AG20443 (cell line): ENCODE measurements at places on chromosomes 4 and X.

DNA sequence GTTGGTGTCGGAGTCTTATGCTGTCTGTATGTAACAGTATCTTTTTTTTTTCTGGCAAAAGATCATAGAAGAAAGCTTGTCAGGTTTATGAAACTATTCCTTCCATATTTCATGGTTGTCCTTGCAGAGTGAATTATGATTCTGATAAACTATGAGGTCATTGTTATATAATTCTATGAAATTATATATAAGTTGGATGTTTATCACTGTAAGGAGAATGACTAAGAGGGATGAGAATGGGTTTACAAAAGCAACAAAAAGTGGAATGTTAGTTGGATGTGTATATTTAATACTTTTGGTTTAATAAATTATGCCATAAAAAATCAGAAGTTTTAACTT lies 43.1 kb downstream of the RAPGEF2 start:
- no peak for DNase-seq

- peak; percentile 94 for DNase-seq
Measured at GRCh38 chr4:6688879-6689505, 4.7 kb upstream of the S100P start.

- DNase-seq = peak; percentile 79
Measured at GRCh38 chr4:41692717-41693345, 55.7 kb downstream of the PHOX2B start.

DNA sequence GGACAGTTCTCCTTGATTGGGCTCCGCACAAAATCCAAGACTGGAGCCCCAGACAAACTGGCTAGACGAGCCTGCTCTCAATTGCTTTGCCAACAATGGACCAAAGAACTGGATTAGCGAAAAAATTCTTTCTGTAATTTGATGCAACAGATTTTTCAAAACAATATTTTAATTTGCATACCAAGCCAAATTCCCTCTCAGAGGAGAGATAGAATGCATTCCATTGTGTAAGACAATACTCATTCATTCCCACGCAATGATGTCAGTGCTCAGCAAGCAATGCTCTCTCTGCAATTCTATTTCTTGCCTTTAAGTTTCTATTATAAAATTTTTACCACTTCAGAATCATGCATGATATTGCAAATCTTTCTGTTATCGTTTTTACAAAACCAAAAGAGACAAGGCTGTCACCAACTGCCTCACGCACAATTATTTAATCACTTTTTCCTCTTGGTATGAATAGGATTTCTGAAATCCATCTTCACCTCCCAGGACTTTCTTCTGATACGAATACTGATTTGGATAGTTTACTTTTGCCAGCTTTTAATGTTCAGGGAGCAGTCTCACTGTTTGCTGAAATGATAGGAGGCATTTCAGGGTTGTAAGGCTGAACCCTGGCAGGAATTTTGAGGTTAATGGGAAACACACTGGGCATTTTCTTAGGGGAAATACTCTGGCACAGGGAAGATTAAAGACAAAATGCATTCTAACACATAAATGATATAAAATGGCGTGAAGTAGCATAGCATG lies 46.1 kb upstream of the HCCS start:
- DNase-seq = peak; percentile 56

- no peak for DNase-seq
Measured at GRCh38 chr4:154035341-154035740, 246.5 kb upstream of the SFRP2 start.

GRCh38 chr4:5952286-5952974 lies 59.5 kb upstream of the CRMP1 start:
- no peak for DNase-seq

- DNase-seq = peak; percentile 35
Measured at GRCh38 chrX:120452131-120452530, 17.0 kb downstream of the LAMP2 start.

DNA sequence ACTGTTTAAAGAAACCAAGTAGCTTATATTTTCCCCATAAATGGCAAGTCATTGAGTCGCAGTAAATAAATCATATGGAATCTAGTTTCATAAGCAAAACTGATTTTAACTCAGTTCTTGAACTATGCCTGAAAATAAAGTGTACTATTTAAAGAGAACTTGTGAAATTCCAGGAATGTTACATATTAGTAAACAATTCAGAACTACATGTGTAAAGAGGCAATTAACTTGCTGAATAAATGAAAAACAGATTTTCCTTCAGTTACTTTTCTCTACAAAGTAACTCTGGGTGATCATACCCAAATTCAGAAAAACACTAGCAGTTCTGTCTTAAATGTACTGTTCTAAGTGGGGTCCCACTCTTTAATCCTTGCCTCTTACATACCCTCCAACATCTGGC lies 236.1 kb upstream of the EDNRA start:
- DNase-seq = no peak

GRCh38 chr4:78581618-78582017 lies 30.0 kb downstream of the ANXA3 start:
- DNase-seq = no peak

GRCh38 chr4:68271851-68272357 lies 26.4 kb upstream of the TMPRSS11B start:
- DNase-seq = peak; percentile 64

GRCh38 chr4:18439311-18439710 lies 417.8 kb upstream of the LCORL start:
- DNase-seq = no peak

- DNase-seq = no peak
Measured at GRCh38 chr4:20193141-20193936, 58.4 kb upstream of the SLIT2 start.

GRCh38 chr4:124710015-124710741 lies 2.4 kb downstream of the ANKRD50 start:
- no peak for DNase-seq

DNA sequence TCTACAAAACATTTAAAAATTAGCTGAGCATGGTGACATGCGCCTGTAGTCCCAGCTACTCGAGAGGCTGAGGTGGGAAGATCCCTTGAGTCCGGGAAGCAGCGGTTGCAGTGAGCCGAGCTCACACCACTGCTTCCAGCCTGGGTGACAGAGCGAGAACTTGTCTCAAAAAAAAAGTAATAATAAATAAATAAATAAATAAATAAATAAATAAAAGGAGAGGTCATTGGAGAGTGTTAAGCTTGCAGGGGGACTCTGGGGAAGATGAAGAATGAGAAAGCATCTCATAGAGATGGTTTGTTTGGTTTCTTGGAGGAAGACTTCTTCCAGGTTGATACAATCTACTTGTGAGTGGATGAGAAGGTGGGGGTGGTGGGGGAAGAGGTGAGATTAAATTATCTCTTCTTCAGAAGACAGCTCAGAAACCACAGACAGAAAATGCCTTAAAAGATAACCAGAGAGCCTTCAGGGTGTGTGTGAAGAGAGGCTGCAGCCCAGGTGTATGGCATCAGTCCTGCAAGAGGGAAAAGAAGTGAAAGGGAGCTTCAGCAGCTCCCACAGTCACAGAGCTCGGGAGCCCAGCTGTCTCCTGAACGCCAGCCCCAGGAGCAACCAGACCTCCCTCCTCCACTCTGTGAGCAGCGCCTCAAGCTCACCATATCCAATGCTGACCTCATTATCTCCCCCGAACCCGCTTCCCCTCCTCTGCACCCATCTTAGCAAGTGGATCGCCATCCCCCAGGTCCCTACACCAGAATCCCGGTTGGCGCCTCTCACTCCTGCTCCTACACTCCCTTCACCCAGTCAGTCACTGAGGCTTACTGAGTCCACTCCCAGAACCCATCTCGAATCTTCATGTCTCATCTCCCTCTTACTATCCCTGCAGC lies 48.2 kb downstream of the RBM47 start:
- DNase-seq = no peak

GRCh38 chrX:100662170-100662569 lies 18.2 kb downstream of the SRPX2 start:
- no peak for DNase-seq

- DNase-seq = no peak
Measured at GRCh38 chr4:109648266-109648996, 54.8 kb downstream of the CASP6 start.

GRCh38 chrX:140918398-140919038 lies 83.9 kb upstream of the SPANXB1 start:
- peak; percentile 46 for DNase-seq

GRCh38 chrX:131816551-131817136 lies 206.5 kb upstream of the STK26 start:
- peak; percentile 65 for DNase-seq

DNA sequence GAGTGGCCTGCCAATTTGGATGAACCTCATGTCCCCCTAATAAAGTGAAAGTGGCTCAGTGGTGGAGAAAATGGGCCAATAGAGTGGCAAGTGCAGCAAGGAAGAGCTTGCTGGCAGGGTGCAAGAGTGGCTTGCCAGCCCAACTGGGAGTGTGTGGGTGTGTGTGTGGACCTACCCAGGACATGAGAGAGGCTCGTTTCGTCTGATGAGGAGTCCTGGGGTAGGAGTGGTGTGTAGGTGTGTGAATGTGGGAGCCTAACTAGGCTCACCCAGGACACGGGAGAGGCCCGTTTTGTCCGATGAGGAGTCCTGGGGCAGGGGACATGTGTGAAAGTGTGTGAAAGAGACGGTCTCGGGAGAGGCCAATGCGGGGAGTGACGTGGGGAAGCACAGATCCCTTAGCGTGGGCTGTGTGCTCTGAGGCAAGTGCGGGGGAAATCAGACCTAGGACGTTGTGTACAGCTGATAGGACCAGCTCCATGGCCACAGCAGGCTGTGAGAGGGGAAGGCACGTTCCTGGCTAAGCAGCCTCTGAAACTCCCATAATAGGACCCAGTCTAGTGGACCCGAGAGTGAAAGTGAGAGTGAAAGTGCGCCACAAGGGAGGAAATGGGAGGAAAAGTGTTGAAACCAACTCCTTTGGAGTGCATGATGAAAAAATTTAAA lies 5.3 kb downstream of the GAGE10 start:
- peak; percentile 14 for DNase-seq

DNA sequence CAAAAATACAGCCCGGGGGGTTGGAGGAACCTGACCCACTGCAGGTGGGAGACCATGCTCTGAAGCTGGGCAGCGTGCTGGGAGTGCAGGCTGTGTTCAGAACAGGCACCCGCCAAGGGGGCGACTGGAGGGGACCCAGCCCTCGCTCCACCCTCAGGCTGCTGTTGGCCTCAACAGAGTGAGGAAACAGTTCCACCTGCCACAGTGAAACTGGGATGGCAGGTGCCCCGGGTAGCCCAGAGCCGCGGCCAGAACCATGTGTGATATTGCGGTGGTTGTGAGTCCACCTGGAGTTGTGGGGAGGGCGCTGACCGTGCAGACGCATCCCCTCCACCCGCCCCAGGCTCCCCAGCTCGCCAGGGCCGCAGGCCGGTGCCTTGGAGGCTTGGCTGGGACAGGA lies 45.7 kb upstream of the PSAPL1 start:
- DNase-seq = no peak

GRCh38 chr4:122156819-122157218 lies 4.7 kb downstream of the BLTP1 start:
- DNase-seq = no peak

DNA sequence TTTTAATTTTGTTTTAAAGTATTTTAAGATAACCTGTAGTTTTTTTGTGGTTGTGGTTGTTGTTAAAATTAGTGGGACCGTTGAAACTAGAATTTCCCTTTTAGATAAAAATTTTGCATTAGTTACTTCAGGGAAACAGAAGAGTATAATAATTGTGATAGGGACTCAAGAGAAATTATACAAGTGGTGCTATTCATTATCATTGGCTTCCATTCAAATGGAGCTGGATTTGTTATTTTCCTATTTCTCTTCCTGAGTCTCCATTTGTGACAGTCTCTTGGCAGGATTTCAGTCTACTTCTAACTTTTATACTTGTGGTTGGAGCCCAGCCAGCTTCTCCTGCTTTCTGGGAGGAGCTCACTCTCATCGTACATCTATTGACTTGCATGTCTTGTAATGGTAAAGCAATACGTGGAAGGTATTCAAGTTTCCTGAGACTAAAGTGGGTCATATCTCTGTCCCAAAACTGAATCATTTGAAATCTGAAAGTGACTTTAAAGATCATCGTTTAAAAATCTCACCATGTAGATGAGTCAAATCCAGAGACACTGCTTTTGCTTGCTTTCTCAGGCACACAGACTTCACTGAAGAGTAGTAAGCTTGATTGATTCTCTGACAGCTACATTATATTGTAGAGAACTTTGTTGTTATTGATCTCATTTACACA lies 155.8 kb downstream of the RPA4 start:
- peak; percentile 1 for DNase-seq

DNA sequence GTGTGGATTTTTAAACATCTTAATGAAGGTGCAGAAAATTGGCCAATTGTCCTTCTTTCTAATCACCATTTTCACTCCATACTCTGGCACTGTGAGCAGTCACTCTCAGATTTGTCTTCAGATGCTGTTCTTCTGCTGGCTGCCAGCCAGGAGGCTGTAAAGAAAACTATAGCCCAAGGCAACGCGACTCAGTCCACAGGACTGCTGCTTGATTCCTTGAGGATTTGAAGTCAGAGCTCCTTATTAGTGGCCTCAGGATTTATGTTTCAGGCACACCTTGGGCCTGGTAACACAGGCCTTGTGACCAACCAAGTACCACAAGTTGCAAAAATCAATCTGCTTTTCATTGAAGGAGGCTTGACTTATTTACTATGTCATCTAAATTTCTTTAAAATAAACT lies 342.6 kb downstream of the GPM6A start:
- DNase-seq = no peak

- DNase-seq = no peak
Measured at GRCh38 chr4:143109376-143109775, 75.3 kb upstream of the USP38 start.

DNA sequence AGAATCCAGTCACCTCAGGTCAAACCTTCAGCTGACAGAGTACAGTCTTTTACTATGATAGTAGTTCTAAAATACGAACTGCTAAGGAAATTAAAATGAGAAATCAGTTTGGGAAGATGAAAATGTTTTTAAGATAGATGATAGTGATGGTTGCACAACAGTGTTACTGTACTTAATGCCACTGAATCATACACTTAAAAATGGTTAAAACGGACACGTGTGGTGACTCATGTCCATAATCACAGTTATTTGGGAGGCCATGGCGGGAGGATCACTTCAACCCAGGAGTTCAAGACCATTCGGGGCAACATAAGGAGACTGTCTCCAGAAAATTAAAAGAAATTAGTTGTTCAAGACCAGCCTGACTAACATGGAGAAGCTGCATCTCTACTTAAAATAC lies 41.4 kb downstream of the ABHD18 start:
- no peak for DNase-seq

DNA sequence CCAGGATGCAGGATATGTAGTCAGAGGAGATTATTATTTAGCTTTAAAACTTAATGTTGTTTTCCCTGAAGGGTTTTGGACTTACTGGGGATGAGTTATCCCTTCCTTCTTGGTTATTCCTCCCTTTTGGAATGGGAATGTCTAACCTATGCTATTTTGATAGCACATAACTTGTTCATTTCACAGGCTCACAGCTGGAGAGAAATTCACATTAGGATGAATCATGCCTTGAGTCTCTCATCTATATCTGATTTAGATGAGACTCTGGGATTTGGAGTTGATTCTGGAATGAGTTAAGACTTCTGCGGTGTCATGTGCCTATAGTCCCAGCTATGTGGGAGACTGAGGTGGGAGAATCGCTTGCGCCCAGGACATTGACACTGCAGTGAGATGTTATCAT lies 81.1 kb downstream of the ATP11C start:
- no peak for DNase-seq

DNA sequence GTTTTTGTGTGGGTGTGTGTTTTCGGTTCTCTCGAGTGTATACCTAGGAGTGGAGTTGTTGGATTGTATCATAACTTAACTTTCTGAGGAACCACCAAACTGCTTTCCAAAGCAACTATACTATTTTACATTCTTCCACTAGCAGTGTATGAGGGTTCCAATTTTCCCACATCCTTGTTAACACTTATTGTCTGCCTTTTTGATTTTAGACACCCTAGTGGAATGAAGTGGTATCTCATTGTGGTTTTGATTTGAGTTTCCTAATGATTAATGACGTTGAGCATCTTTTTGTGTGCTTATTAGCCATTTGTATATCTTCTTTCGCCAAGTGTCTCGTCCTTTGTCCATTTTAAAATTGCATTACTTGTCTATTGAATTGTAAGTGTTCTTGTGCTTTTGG lies 118.6 kb downstream of the REPS2 start:
- DNase-seq = no peak
